ENCODE measurements at places on chromosomes 7 and 10. TPM values are rescaled to one million over a fixed set of nuclear protein-coding genes. Genes with fewer than 3 reads are reported as not detected.

Gene ZFAND4
- 15.5 TPM for total RNA-seq

Gene SPDYE6
- total RNA-seq: not detected

Gene EVX1
- 0.43 TPM for total RNA-seq

Gene C10orf62
- total RNA-seq: not detected

Gene NPSR1
- not detected for total RNA-seq

Gene AEBP1
- total RNA-seq: 42.2 TPM

Gene CRTAC1
- total RNA-seq: 0.17 TPM

Gene GFRA1
- 2.2 TPM for total RNA-seq

Gene ZNF488
- 0.47 TPM for total RNA-seq

Gene H2BK1
- not detected for total RNA-seq

GRCh38 chr7:100540073-100540723, 1.2 kb downstream of the AGFG2 start:
- no peak for DNase-seq

DNA sequence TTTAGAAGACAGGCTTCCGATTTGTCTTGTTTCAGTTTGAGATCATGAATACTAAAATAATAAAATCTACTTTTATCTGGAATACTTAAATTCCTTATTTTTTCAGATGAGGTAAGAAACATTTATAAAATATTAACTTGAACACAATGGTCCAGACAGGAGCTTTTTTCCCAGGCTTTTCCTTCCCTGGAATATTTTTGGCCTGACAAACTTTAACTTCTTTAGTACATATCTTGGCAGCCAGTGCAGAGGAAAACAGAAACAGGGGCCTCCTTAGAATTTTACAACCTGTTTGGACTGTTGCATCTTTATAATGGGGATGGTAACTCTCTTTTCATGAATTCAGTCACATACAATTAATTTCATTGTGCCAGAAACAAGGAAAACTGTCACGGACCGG, 41.4 kb downstream of the NRP1 start:
- no peak for DNase-seq

GRCh38 chr7:141986923-141987322, 8.8 kb upstream of the MGAM start:
- no peak for DNase-seq

GRCh38 chr10:73916761-73917470, 6.0 kb downstream of the PLAU start:
- no peak for DNase-seq

- DNase-seq: peak; percentile 72
These were observed 141.3 kb downstream of the NRP1 start for GRCh38 chr10:33193057-33193700.

DNA sequence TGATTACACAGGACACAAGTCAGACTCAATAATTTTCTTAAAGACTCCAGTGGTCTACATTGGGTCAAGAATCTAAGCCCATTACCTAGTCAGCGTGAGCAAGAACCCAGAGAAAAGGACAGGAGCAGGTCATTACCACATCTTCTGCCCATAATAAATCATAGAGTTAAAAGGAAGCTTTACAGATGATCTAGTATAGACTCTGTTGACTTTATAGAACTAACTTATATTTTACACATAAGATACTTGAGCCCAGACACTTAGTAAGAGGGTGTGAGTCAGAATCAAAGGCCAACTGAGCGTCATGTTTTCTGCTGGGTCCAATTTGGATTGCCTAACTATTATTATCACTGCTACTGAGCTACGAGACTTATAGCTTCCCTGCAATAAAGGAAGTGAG, 206.1 kb upstream of the NPSR1 start:
- no peak for DNase-seq

GRCh38 chr7:142832417-142832816, 22.5 kb upstream of the EPHB6 start:
- no peak for DNase-seq

- no peak for DNase-seq
These were observed 172.6 kb upstream of the NRP1 start for GRCh38 chr10:33506838-33507661.

GRCh38 chr10:132370426-132371340, 26.3 kb upstream of the PWWP2B start:
- DNase-seq: peak; percentile 36

DNA sequence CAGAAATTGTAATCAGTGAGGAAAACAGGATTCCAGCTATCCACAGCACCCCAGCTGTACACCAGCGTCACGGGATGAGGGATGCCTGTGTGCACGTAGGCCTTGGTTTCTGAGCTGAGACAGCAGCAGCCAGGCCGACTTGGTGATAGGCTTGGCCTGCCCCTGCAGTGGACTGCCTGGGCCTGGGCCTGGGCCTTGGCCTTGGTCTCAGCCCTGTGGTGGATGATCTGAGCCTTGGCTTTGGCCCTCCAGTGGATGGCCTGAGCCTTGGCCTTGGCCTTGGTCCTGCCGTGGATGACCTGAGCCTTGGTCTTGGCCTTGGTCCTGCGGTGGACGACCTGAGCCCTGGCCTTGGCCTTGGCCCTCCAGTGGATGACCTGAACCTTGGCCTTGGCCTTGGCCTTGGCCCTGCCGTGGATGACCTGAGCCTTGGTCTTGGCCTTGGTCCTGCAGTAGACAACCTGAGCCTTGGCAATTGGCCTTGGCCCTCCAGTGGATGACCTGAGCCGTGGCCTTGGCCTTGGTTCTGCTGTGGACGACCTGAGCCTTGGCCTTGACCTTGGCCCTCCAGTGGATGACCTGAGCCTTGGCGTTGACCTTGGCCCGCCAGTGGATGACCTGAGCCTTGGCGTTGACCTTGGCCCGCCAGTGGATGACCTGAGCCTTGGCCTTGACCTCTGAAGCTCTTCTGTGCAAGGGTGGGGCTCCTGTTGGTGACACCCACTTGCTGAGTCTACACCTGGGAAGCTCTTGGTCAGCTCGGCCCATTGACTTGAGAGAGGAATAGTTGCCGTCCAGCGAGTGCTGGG, 93.8 kb downstream of the CUX1 start:
- no peak for DNase-seq

DNA sequence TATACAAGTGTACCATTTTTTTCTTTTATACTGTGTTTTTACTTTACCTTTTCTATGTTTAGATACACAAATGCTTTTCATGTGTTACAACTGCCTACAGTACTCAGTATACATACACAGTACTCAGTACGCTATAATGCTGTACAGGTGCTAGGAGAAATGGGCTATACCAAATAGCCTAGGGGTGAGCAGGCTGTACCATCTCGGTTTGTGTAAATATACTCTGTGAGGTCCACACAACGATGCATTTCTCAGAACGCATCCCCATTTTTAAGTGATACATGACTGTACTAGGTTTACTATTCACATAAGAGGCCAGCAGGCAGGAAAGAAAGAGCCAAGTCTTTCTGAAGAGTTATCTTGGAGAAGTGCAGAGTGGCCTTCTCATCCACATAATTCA, 426.4 kb upstream of the MTPN start:
- DNase-seq: no peak

- DNase-seq: no peak
These were observed 102.0 kb downstream of the GRK5 start for GRCh38 chr10:119309423-119309770.

- DNase-seq: no peak
These were observed 11.2 kb downstream of the ZCCHC24 start for GRCh38 chr10:79434223-79434687.

DNA sequence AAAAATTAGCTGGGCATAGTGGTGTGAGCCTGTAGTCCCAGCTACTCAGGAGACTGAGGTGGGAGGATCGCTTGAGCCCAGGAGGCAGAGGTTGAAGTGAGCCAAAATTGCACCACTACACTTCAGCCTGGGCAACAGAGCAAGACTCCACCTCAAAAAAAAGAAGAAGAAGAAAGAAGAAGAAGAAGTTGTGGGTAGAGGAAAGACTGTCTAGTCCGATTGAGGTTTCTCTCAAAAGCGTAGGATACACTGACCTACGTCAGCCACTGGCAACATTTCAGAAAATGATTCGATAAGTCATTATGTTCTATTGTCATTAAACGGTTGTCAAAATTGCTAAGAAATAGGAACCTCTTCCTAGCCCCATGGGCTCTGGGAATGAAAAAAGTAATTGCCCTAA, 22.3 kb upstream of the RHBDD2 start:
- DNase-seq: no peak

GRCh38 chr7:48337012-48337621, 165.9 kb downstream of the ABCA13 start:
- DNase-seq: no peak

DNA sequence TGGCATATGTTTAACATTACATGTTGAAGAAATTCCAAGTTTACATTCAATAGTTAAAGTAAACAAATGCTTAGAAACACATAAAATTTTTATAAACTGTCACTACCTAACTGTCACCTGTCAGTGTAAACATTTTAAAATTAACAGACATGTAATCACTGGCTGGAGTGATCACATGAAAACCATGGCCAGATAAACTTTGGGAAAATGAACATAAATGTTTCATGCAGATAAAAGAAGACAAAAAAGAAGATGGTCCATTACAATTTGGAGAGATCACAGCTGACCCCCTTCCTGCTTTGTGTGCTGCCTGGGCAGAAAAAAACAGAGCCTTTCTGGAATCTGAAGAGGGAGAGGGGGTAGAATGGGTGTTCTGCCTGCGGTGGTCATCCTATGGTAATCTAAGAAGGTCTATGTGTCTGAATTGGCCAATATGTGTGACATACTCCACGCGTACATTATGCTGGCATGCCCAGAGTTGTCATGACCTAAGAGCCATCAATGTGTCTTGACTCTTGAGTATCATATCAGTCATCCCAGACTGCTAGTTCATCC, 57.5 kb upstream of the MEOX2 start:
- no peak for DNase-seq

- no peak for DNase-seq
These were observed 172.5 kb upstream of the SHH start for GRCh38 chr7:155984609-155985405.

DNA sequence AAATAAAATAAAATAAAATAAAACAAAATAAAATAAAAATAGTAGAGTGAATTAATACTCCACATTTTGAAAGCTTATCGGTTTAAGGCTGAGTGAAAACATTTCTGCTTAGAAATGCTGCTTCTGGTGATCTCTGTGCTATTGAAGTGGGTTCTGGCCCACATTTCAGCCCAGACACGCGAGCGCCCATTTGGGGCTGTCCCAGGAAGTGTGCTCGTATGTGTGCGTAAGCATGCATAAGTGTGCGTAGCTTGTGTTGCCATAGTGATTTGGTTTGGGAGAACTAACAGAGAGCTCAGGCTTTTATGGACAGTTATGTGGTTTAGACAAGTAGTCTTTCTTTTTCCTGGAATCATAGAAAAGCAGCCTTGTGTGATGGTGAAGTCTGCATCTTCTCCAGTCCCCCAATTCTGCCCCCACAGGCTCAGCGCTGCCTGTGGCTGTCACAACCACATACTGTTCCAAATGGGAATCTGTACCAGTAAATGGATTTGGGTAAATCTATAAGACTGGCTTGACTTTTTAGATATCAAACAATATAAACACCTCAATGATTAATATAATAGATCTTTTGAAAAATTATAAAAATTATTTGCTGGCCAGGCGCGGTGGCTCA, 29.8 kb upstream of the PURB start:
- DNase-seq: no peak

DNA sequence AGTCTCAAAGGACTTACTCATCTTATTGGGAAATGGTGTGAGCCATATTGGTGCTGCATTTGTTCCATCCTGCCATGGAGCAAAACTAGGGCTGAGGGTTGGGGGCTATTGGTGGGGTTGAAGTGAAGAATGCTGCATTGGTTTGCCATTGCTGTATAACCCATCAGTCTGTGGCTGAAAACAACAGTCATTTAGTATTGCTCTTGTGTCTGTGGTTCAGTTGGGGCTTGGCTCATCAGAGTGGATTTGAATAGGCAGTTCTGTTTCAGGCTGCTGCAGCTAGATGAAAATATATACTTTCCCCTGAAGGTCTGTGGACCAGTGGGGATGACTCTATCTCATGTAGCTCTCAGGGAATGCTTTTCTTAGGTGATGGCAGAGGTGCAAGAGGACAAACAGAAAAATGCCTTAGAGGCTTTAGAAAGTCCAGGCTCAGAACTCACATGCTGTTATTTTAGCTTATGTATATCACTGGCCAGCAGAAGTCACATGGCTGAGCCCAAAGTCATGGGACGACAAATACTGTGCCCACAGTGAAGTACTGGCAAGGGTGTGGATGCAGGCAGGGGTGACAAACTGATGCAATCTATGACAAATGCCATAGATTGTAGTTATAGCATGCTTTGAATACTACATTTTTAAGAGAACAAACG, 15.2 kb upstream of the EXOC6 start:
- DNase-seq: no peak

DNA sequence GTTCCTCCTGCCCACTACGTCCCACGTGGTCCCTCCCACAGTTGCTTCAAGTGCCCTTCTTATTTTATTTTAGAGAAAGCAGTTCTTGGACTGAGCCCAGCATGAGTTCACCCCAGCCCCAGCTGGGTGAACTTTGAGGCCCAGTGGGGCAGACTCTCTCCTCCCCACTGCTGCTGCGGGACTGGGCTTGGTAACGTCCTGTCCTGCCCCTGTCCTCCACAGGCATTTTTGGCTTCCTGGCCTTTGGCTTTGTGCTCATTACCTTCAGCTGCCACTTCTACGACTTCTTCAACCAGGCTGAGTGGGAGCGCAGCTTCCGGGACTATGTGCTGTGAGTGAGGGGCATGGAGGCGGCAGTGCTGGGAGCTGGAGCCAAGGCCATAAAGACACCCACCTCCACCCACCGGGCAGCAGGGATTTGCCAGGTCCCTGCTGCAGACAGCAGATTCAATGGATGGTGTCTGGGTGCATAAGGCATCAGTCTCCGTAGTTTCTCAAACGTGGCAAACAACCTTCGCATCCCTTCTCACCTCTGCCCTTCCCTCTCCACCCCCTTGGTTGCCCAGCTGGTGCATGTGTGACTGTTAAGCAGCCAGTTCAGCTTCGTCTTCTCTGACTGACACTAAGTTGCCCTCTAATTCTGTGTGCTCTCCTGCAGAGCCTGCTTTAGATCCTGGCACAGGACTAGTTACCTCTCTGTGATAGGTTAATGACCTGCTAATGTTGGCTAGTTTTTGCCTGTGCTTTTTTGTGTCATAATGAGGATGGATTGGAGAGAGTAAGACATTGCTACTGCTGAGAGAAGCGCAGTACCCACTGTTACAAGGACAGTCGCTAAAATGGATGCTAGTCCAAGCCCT, 15.5 kb upstream of the AHCYL2 start:
- no peak for DNase-seq

- DNase-seq: no peak
These were observed 389.6 kb upstream of the PODXL start for GRCh38 chr7:131945957-131946544.
